ENCODE measurements at places on chromosomes 2 and 18.

GRCh38 chr2:29775937-29776336 lies 145.4 kb downstream of the ALK start:
- no peak for DNase-seq

GRCh38 chr2:3126911-3127621 lies 250.6 kb downstream of the EIPR1 start:
- peak; percentile 88 for DNase-seq

GRCh38 chr18:47558110-47558750 lies 306.8 kb upstream of the SKOR2 start:
- DNase-seq = no peak

- no peak for DNase-seq
These were observed 24.8 kb upstream of the TFCP2L1 start for GRCh38 chr2:121309801-121310200.

DNA sequence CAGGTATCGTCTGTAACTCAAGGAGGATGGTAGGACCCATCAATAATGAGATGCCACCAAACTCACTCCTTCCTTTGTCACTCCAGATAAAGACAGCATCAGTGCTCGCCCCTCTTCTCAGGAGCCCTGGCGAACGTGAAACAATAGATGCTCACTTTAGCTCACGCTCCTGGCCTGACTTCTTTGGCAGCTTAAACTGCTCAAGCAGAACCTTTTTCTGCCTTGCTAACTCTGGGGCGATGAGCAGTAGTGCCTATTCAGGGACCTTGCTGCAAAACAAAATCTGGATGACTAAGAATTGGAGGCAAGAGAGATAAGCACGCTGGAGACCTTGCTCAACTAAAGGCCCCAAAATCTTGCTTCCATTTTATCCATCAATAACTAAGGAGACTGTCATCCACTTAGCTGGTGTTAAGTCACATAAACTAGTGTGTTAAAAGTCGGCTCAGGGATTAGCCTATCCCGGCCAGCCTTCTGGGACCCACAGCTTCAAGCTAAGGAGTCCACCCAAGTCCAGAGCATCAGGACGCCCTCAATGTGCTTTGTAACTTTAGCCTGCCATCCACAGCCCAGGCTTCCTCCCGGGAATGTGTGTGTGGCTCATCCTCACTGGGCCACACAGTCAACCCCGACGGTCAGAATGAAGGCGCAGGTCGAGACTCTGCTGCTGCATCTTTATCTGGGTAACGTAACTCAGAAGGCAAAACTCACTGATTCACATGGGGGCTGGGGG lies 38.9 kb downstream of the ZNF516 start:
- DNase-seq = no peak

DNA sequence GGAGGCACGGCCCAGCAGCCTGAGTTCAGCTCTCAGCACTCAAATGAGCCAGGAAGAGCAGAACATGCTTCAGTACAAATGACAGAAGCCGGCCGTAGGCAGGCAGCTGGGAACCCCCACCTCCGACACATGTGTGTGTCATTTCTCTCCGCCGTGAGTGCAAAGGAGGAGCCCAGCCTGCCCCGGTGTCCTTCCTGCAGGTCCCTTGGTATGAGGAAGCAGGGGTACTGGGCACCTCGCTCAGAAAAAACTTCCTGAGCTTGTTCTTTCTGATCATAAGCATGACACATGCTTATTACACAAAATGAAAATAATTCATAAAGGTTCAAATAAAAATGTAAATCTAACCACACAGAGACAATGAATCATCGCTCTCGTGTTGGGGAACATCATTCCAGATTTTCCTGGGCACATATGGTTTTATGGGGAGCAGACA lies 35.3 kb downstream of the KCNF1 start:
- DNase-seq = no peak

Data from BE2C (cell line).